ENCODE measurements at places on chromosomes 6 and 20.

DNA sequence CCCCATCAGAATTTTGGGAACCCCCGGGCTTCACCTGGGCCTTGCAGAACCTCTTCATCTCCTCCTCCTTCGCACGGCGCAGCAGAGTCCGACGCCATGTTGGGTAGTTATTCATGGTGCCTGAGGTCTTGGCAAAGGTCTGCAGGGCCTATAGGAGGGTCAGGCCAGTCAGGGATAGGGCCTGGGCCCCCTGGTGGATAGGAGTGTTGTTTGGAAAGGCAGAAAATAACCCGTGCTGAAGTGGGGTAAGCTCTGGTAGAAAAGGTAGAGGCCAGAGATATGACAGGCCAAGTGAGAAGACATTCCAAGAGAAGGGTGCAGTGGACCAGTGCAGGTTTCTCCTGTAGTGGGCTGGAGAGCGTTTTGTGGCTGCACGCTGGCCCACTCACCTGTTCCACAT lies 4.9 kb downstream of the SMPD2 start:
- no peak overlapping the region for H3K27ac ChIP-seq
- no peak overlapping the region for H3K4me3 ChIP-seq
- H3K27me3 ChIP-seq: no peaks in the 10 kb centered on the region
- H3K4me1 ChIP-seq: peaks cover 28% of the 10 kb centered on the region

DNA sequence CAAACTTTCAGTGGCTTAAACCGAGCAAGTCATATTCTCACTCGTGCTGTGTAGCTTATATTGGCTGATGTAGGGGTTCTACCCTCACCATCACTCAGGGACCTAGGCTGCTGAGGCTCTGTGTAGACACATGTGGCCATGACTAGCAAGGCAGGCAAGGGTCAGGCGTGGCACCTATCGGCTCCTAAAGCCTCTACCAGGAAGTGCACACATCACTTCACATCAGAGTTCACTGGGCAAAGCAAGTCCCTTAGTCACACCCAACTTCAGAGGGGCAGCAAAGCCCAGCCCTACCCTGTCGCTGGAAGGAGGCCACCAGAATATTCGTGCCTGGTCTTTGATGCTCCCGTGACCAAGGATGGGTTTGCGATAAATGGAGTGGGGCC lies 42.9 kb downstream of the PPP1R14C start:
- H3K4me3 ChIP-seq: no peak overlapping the region
- DNase-seq: no peak
- H3K27ac ChIP-seq: no peak overlapping the region

- H3K27ac ChIP-seq: no peak overlapping the region
- no peak overlapping the region for H3K4me3 ChIP-seq
- H3K27me3 ChIP-seq: no peaks in the 10 kb centered on the region
- no peak for DNase-seq
- H3K36me3 ChIP-seq: no peaks in the 10 kb centered on the region
Observed at GRCh38 chr6:107340881-107341280, 118.5 kb downstream of the PDSS2 start.

GRCh38 chr6:143601504-143601903 lies 76.3 kb upstream of the PHACTR2 start:
- DNase-seq: no peak
- no peaks in the 10 kb centered on the region for H3K36me3 ChIP-seq
- H3K27ac ChIP-seq: no peak overlapping the region
- no peaks in the 10 kb centered on the region for H3K27me3 ChIP-seq
- H3K4me1 ChIP-seq: no peaks in the 10 kb centered on the region

DNA sequence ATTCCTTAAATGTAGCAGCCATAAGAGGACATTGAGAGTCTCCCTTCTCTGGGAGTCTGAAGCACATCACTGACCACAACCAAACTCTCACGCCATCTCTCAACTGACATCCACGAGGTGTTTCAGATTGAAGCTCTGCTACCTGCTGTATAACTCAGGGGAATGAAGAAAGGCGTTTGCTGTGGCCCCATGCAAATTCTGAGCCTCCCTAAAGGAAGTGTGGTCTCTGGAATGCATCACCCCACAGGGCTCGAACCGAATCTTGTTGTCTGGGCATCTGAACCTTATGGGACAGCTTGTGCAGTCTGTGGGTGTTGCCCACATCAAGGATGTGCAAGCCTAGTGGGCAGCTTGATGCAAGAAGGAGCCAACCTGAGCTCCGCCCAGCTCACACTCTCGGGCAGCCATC lies 10.9 kb downstream of the PMEPA1 start:
- no peaks in the 10 kb centered on the region for H3K4me1 ChIP-seq
- no peaks in the 10 kb centered on the region for H3K27me3 ChIP-seq
- no peak overlapping the region for H3K27ac ChIP-seq
- H3K4me3 ChIP-seq: no peak overlapping the region

DNA sequence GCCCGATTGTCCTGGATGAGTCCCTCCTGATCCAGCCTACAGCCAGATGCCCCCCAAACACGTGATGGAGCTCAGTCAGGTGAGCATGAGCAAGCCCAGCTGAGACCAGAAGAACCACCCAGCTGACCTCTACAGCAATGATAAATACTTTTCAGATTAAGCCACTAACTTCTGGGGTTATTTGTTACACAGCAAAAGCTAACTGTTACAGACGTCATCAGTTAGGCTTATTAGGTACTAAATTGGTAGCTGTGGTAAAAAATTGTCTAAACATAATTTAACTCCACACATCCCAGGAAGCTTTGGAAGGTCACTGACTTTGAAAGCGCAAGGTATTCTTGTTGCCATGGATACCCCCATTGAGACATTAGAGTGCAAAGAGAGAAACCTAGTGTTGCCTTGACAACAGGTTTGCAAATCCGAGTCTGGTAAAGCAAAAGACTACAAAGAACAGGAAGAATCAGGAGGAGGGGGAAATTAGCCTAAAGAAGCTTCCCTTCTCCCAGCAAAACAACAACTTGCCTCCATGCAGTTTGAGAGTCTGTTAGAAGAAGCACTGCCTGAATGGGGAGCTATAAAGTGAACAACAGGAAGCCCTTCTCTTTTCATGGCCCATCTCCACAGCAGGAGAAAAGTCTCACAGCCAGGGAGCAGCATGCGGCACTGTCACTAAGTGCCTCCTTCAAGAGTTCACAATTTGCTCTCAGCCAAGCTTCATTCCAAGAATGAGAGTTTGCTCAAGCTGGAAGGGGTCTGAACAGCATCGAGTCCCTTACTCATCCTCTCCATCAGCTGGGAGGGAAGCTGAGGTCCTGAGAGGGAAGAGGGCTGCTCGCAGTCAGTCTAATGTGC lies 41.7 kb upstream of the ZNF831 start:
- peaks cover 75% of the 10 kb centered on the region for H3K4me1 ChIP-seq
- peak overlapping the region; percentile 66 for H3K27ac ChIP-seq
- H3K27me3 ChIP-seq: no peaks in the 10 kb centered on the region
- H3K36me3 ChIP-seq: no peaks in the 10 kb centered on the region
- DNase-seq: peak; percentile 51

- H3K36me3 ChIP-seq: no peaks in the 10 kb centered on the region
- no peak overlapping the region for H3K27ac ChIP-seq
- no peak for DNase-seq
- H3K4me1 ChIP-seq: no peaks in the 10 kb centered on the region
- H3K27me3 ChIP-seq: no peaks in the 10 kb centered on the region
Observed at GRCh38 chr6:167442245-167442644, 117.4 kb downstream of the TTLL2 start.

DNA sequence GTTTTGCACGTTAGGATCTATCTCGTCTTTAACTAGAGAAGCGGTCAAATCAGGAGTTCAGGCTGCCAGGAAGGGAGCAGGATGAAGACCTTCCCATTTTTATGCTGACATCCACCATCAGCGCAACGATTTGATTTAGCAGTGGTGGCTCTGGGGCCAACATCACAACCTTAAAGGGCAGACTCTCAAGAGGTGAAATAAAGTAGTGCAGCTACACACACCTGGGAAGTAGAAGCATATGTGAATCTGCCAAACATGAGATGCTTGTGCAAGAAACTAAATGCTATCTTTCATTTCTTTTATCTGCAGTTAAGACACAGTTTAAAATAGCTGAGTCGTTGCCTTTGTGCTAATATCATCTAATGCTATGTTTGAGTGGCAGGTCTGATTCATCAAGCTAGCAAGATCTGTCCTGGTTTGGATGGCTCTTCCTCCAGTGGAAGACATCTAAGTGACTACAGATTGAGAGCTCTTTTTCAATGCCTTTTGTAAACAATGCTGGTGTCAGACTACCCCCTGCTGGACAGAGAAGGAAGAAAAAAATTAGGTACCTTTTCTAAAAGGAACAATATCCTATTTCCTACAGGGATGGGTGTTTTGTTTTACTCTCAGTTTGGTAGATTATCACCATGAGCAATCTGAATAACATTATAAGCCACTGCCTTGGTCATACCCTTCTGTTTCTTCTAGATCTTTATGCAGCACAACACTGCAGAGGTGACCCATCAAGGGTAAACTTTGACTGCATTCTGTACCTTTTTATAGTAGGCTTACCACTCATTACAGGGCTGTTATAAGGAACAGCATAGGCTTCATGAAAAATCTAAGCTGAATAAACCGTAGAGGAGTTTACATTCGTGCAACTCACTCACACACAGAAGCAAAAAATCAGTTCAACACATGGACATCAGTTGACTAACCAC lies 171.6 kb upstream of the FBXL4 start:
- H3K4me1 ChIP-seq: no peaks in the 10 kb centered on the region
- no peak overlapping the region for H3K4me3 ChIP-seq
- no peak for DNase-seq
- no peak overlapping the region for H3K27ac ChIP-seq
- no peaks in the 10 kb centered on the region for H3K36me3 ChIP-seq
- H3K27me3 ChIP-seq: no peaks in the 10 kb centered on the region

DNA sequence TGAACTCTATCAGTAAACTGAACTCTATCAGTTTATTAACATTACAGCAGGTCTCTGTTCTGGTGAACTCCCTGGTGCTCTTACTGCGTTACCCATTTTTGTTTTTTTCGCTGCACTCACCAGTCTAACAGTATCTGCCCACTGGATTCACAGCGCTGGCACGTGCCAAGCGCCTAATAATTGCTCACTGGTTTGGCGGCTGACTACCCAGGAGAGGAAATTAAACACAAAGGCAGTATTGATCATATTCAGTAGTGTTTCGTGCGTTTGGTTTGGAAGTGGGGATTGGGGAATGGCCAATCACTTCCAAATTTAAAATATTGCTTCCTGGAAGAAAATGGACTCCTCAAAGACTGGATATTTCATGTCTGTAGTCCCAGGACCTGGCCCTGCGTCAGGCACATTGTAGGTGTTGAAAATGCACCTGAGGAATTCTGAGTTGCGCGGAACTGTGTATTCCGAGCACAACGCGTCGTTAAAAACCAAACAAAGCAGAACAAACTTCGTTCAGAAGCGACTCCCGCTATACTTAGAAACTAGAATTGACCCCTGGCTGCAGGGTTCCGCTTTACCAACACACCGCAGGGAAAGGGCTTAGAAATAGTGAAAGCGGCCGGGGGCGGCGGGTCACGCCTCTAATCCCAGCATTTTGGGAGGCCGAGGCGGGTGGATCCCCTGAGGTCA lies 1.1 kb upstream of the RPS12 start:
- peak; percentile 59 for DNase-seq
- H3K4me3 ChIP-seq: peak overlapping the region; percentile 61
- peaks cover 31% of the 10 kb centered on the region for H3K4me1 ChIP-seq
- peak overlapping the region; percentile 77 for H3K27ac ChIP-seq
- no peaks in the 10 kb centered on the region for H3K27me3 ChIP-seq

DNA sequence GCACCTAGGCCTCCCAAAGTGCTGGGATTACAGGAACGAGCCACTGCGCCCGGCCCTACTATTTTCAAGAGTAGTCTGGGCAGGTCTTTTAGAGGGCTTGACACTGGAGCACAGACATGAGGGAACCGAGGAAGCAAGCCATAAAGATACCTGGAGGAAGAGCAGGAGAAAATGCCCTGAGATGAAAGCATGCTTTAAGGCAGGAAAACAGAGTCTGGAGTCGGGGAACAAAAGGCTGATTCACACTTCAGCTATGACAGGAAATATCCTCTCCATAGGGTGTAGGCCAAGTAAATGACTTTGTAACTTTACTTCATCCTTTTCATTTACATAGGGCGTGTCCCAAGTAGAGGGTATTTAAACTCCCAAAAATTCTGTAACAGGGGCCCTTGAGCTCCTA lies 4.3 kb upstream of the SERINC3 start:
- no peak for DNase-seq
- no peaks in the 10 kb centered on the region for H3K27me3 ChIP-seq
- no peaks in the 10 kb centered on the region for H3K36me3 ChIP-seq
- peaks cover 8% of the 10 kb centered on the region for H3K4me1 ChIP-seq

GRCh38 chr6:5997420-5997987 lies 9.2 kb downstream of the NRN1 start:
- H3K36me3 ChIP-seq: no peaks in the 10 kb centered on the region
- peaks cover 91% of the 10 kb centered on the region for H3K27me3 ChIP-seq
- DNase-seq: no peak

GRCh38 chr6:37819802-37820717 lies 533 bp downstream of the ZFAND3 start:
- H3K27me3 ChIP-seq: no peaks in the 10 kb centered on the region
- peaks cover 40% of the 10 kb centered on the region for H3K4me1 ChIP-seq
- peak; percentile 46 for DNase-seq
- H3K27ac ChIP-seq: peak overlapping the region; percentile 45

DNA sequence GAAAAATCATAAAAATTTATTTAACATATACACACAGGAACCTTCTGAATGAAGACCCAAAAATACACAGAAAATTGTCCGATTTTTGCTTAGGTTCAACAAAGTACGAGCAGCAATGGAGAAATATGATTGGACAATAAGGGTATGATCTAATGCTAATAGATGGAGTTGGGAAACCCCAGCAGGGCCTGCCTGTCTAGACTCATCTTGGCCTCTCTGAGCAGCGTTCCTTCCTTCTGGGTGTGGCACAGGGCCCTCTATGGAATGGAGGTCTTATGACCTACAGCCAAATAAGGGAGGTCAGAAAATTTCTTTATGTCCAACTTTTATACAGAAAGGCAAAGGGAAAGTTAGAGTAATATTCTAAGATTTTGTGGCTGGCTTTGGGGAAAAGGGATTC lies 27.7 kb upstream of the ENPP4 start:
- no peaks in the 10 kb centered on the region for H3K27me3 ChIP-seq
- H3K36me3 ChIP-seq: no peaks in the 10 kb centered on the region
- no peak overlapping the region for H3K4me3 ChIP-seq

- H3K4me1 ChIP-seq: no peaks in the 10 kb centered on the region
- no peaks in the 10 kb centered on the region for H3K36me3 ChIP-seq
- no peaks in the 10 kb centered on the region for H3K27me3 ChIP-seq
- no peak overlapping the region for H3K4me3 ChIP-seq
Observed at GRCh38 chr6:2799936-2800527, 34.8 kb downstream of the WRNIP1 start.

DNA sequence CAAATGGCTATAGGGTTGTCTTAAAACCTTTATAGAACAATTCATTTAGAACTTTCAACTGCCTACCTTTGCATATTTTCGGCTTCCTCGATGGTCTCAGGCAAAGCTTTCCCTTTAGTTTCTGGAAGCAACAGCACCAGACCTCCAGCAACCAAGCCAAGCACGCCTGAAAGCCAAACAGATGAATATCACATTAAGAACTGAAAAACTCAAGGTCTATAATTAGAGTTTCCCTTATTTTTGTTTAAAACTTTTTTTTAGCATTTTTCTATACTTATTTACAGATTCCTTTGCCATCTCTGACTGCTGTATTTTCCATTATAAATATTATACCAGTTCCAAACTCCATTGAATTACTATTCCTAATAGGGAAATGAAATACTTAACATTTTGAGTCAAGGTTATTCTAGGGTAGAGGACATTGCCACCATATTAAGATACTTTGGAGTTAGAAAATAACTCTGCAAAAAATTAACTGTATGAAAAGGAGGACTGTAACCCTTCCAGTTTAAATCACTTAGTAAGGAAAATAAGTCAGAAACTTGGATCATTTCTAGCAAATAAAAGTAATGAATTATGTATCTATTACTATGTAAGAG lies 33.9 kb downstream of the SLC22A2 start:
- no peaks in the 10 kb centered on the region for H3K36me3 ChIP-seq
- H3K4me3 ChIP-seq: no peak overlapping the region
- no peaks in the 10 kb centered on the region for H3K27me3 ChIP-seq
- DNase-seq: no peak

Measured in CD8-positive, alpha-beta memory T cell (primary cell).